ENCODE measurements at places on chromosomes 5 and 9.

- H3K36me3 ChIP-seq: peaks cover 17% of the 10 kb centered on the region
- H3K27me3 ChIP-seq: no peaks in the 10 kb centered on the region
- no peak overlapping the region for H3K4me3 ChIP-seq
- no peaks in the 10 kb centered on the region for H3K4me1 ChIP-seq
- DNase-seq: no peak
These were observed 50.0 kb downstream of the NACC2 start for GRCh38 chr9:136044971-136045594.

- no peaks in the 10 kb centered on the region for H3K36me3 ChIP-seq
- peaks cover 4% of the 10 kb centered on the region for H3K27me3 ChIP-seq
- DNase-seq: no peak
- H3K27ac ChIP-seq: no peak overlapping the region
- H3K4me1 ChIP-seq: no peaks in the 10 kb centered on the region
These were observed 117.2 kb upstream of the PITX1 start for GRCh38 chr5:135151256-135151655.

- peak; percentile 27 for DNase-seq
- H3K27me3 ChIP-seq: no peaks in the 10 kb centered on the region
- H3K4me3 ChIP-seq: no peak overlapping the region
- no peaks in the 10 kb centered on the region for H3K36me3 ChIP-seq
- H3K4me1 ChIP-seq: peaks cover 2% of the 10 kb centered on the region
These were observed 219.1 kb downstream of the C9orf50 start for GRCh38 chr9:129401623-129402370.

- DNase-seq: no peak
- H3K36me3 ChIP-seq: no peaks in the 10 kb centered on the region
- H3K4me3 ChIP-seq: no peak overlapping the region
- no peaks in the 10 kb centered on the region for H3K4me1 ChIP-seq
- H3K27me3 ChIP-seq: no peaks in the 10 kb centered on the region
These were observed 76.8 kb downstream of the UBE2QL1 start for GRCh38 chr5:6525422-6525821.

All from fibroblast of lung (primary cell).